ENCODE measurements at places on chromosomes 12 and 14. TPM values are rescaled to one million over a fixed set of nuclear protein-coding genes. Genes with fewer than 3 reads are reported as not detected.

CLEC7A gene
- not detected for total RNA-seq

GRCh38 chr14:40053416-40053815 is 621.2 kb upstream of the FBXO33 start:
- DNase-seq, result no peak

DNA sequence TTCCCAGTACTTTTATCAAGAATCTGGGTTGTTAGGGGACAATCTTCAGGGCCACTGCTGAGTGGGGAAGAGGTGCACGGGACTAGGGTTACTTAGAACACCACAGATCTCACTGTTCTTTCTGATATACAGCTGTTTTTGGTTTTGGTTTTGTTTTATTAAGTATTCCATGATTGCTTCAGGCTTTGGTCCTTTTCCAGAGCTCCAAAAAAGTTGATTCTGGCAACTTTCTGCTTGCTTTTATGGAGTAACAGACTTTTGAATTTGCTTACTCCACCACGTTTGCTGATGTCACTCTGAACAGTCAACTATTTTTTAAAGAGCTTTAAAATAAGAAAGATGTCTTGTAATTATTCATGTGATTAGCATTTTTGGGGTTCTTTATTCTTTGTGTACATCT is 368.1 kb upstream of the FOXG1 start:
- DNase-seq, result no peak

DNA sequence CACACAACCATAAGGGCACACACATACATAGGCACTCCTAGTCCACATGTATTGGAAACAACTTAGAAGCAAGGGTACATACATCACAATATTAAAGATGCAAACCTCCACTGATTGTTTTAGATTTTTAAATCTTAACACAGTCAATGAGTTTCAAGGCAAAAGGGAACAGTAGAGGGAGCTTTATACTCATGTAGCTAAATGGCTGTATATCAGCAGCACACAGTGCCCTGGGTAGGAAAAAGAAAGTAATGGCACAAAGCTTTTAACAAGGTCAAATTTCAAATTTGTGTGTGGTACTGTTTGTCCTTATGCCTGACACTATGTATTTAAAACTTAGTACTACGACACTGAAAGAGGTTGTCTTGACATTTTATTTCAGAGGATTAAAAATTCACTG is 262.0 kb downstream of the MED13L start:
- DNase-seq, result no peak

ADGRD1 gene
- total RNA-seq, result 0.21 TPM

INSM2 gene
- not detected for total RNA-seq

DNA sequence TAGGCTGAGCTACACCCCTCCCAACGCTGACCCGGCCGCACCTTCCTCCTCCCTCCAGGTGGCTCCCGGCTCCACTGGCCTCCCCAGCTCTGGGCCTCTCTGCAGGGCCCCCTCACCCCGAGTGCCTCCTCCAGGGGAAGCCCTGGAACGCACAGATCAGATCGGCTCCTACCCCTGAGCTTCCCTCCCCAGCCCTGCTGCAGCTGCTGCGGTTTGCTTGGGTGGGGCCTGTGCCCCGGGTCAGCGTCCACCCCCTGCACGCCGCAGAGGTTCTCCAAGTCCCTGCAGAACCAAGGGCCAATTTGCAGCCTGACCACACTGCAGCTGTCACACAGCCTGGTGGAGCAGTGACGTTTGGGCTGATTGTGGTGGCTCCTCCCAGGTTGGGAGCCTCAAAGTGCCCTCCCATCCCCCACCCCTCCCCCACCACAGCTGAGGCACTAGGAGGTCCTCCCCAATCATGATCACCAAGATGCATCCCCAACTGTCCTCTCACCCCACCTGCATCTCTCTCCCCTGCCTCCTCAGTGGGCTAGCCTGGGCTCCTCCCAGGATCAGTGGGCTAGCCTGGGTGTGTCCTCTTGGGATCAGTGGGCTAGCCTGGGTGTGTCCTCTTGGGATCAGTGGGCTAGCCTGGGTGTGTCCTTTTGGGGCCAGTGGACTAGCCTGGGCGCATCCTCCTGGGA is 12.8 kb upstream of the FBRSL1 start:
- no peak for DNase-seq

DNA sequence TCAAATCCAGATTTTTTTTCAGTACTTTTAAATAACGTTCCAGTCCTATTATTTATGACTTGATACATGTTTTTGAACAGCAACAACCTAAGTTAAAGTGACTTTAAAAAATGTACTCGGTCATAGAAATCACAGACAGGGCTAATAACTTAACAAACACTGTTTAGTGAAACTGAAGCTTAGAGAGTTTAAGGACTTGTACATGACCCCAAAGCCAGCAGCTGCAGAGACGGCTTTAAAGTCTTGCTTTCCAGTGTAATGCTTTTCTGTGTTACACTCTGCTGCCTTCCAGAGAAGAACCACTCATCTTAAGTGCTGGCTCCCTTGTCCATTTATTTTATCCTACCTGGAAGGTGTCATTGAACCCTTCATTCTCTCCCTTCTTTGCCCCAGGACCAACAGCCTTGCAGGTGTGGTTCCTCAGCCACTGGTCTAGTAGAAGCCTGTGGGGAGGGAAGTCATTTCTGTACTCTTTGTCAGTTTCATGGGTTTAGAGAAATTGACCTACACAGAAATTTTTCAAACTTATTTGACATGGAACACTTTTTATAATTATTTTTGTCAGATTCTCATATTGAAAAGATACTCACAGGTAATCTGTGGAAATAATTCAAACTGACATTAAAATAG is 60.9 kb downstream of the NAV3 start:
- DNase-seq, result no peak

CLEC4D gene
- total RNA-seq, result not detected

CCDC196 gene
- total RNA-seq, result not detected

DNA sequence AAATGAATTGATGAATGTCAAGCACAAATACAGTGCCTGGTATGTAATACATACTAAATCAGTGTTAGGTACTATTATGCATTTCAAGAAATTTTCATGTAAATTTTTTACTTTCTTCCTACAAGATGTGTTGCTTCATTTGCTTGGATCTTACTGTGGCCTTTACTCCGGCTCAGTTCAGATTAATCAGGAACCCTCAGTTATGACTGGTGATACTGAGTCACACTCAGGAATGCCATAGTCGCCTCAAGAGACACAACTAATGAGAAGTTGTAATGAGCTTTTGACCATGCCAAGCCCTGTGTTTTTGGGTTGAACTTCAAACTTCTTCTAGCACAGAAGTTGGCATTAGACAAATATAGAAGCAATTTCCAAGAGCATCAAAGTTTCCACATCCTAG is 96.0 kb downstream of the TGFB3 start:
- DNase-seq, result no peak

GRCh38 chr12:76799362-76799761 is 35.4 kb downstream of the ZDHHC17 start:
- DNase-seq, result no peak

GRCh38 chr12:20109676-20110075 is 258.7 kb upstream of the PDE3A start:
- no peak for DNase-seq

PTCSC3 gene
- not detected for total RNA-seq

TOMM20L gene
- total RNA-seq, result not detected

DNA sequence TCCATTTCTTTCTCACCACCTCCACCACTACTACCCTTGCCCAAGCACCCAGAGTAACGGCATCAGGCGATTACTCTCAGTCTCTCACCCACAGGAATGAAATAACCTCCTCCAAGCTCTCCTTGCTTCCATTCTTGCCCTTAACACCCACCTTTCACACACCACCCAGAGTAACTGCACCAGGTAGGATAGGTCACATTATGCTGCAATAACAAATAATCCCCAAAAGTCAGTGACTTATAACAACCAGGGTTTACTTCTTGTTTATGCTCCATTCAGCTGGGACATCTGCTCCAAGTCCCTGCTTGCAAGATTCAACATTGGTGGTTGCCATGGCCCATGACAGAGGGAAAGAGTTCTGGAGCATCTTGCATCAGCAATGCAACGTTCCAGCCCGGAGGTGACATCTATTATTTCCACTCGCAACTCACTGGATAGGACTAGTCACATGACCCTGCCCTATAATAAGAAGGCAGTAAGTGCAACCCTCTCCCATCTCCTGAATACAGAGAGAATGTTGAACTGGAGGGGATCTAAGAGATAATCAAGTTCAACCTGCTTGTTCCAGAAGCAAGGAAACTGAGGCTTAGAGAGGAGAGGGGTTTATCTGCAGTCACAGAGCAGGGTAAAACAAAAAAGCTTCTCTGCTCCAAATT is 41.5 kb upstream of the FICD start:
- no peak for DNase-seq

MYO1H gene
- not detected for total RNA-seq

GRCh38 chr14:101961011-101961721 is 3.2 kb upstream of the DYNC1H1 start:
- DNase-seq, result peak; percentile 68

- no peak for DNase-seq
Measured at GRCh38 chr12:126704609-126705008, 1562.4 kb upstream of the TMEM132C start.

- no peak for DNase-seq
Measured at GRCh38 chr14:93648440-93649168, 139.7 kb downstream of the PRIMA1 start.

- DNase-seq, result no peak
Measured at GRCh38 chr14:94654071-94654861, 42.1 kb downstream of the SERPINA3 start.

GRCh38 chr12:13101821-13102375 is 1.6 kb downstream of the GSG1 start:
- DNase-seq, result no peak

GRCh38 chr12:117744418-117744817 is 224.4 kb downstream of the KSR2 start:
- DNase-seq, result no peak

- no peak for DNase-seq
Measured at GRCh38 chr14:105193916-105194782, 13.0 kb upstream of the NUDT14 start.

LTBP2 gene
- total RNA-seq, result 69.8 TPM

- no peak for DNase-seq
Measured at GRCh38 chr12:53944907-53945847, 6.5 kb downstream of the HOXC13 start.

DNA sequence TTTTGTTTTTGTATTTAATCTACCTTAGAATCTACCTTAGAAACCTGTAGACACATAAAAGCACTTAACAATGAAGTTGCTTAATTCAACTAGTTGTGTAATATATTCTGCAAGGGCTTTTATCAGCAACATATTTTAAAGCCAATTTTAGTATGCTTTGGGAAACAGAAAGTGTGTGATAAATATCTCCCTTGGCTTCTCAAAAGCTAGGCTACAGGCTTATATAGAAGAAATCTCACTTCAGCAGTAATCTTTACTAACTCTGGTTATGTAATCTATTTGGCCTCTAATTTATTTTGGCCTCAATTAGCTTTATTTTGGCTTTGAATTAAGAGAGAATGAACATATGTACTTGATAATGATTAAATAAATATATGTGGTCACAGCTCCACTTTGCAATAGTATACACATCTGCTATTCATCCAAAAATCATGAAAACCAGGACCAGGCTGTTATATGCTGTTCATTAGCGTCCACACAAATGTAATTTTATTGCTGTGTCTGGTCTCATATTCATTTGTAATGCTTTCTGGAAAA is 37.2 kb downstream of the LRP6 start:
- DNase-seq, result no peak

- no peak for DNase-seq
Measured at GRCh38 chr12:56375598-56376434, 13.2 kb upstream of the APOF start.

GRCh38 chr12:3753544-3754284 is 805 bp upstream of the CRACR2A start:
- no peak for DNase-seq

GRCh38 chr12:121805171-121806008 is 1.6 kb downstream of the SETD1B start:
- no peak for DNase-seq
